Activated T-cell treated with anti-CD3 and anti-CD28 coated beads for 1 hour (primary cell): ENCODE measurements at places on chromosomes 5 and 9.

GRCh38 chr9:133506653-133507038, 18.1 kb downstream of the MYMK start:
- DNase-seq = no peak

DNA sequence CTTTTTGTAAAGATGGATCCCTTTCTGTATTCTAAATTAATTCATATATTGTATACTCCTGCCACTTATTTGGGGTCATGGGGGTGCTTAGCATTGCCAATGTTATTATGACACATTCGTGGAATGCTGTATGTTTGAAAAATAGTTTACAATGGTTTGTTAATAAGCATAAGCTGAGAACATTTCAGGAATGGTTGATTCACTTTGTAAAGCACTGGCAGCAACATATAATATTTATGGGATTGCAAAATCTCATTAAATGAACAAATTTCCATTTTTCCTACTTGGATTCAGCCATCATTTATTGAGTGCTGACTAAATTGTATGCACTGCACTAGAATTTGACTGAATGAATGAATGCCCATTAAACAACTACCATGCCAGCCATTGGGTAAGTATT, 215.2 kb upstream of the KLF4 start:
- no peak for DNase-seq

- DNase-seq = no peak
Observed at GRCh38 chr9:99375481-99375880, 153.4 kb downstream of the SEC61B start.

- DNase-seq = no peak
Observed at GRCh38 chr9:130333041-130333711, 67.6 kb downstream of the HMCN2 start.

GRCh38 chr9:69180670-69181069, 6.6 kb downstream of the TJP2 start:
- no peak for DNase-seq

DNA sequence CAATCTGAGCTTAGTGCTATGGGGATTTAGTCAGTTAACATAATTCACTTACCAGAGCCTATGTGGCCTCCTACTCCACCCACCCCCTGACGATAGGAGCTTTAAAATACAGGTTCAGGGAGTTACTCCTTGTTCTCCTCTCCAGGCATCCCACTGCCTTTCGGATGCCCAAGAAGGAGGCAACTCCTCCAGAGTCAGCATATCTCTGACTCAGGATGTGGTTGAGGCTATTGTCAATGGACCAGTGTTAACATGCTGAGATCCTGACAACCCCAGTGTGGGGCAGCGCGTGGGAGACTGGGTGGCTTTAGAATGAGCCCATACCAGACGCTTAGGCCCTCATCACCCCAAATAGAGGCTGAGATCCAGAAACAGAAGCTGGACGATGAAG, 27.4 kb downstream of the BICD2 start:
- DNase-seq = no peak

- DNase-seq = no peak
Observed at GRCh38 chr5:120818128-120818527, 354.0 kb downstream of the PRR16 start.

GRCh38 chr9:113129884-113130283, 20.9 kb upstream of the SLC31A2 start:
- no peak for DNase-seq

DNA sequence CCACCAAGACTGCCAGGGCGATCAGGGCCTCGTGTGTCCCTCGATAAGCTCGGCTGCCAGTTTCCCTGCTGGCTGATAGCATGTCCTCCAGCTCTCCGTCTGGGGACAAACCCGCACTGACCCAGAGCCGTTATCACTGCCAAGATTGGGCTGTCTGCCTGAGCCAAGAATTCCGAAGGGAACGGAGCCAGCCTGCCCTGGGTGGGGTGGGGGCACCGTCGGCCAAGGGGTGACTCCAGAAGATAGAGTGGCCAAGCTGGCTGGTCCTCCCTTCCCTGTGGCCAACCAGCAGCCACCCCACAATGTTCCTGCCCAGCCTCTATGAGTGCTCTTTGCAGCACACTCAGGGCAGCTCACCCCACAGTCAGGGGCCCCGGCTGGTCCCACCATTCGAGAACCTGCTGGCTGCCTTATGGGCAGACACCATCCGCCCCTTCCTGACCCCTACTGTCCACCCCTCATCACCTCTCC, 29.4 kb downstream of the HRH2 start:
- no peak for DNase-seq

DNA sequence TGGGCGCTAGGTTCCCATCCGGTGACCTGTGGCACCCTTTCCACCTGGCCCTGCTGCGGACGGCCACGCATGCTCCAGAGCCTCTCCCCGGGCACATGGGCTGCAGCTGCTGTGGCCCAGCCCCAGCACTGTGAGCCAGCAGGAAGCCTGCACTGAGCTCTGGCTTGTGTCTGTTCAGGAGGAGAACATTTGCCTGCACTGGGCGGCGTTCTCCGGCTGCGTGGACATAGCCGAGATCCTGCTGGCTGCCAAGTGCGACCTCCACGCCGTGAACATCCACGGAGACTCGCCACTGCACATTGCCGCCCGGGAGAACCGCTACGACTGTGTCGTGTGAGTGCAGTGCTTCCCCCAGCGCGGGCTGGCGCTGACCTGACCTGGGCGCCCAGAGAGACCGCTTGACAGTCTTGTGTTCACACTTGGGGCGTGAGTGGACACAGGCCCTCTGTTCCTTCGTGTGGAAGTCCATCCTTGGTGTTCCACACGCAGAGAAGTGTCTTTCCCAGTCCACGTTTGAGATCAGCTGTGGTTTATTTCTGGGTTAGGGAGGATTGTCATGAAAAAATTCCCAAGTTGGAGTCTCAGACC, 66.2 kb upstream of the CACNA1B start:
- no peak for DNase-seq

DNA sequence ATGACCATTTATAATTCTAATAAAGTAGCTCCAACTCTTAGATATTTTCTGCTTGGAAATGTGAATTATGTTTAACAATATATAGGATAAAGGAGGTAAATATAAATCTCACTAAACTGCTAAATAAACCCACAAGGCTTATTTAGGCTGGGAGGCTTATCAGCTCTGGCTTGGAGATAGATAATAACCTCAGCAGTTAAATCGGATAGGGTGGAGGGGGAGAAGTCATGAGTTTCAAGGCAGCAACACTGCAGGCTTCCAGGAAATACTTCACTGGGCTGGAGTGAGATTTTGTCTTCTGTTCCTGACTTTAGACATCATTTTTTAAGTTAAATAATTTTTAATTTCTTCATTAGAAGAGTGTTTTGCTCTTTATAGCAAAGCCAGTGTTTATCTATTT, 80.0 kb upstream of the ITGA2 start:
- no peak for DNase-seq

- DNase-seq = no peak
Observed at GRCh38 chr5:1729641-1730486, 69.8 kb downstream of the MRPL36 start.

DNA sequence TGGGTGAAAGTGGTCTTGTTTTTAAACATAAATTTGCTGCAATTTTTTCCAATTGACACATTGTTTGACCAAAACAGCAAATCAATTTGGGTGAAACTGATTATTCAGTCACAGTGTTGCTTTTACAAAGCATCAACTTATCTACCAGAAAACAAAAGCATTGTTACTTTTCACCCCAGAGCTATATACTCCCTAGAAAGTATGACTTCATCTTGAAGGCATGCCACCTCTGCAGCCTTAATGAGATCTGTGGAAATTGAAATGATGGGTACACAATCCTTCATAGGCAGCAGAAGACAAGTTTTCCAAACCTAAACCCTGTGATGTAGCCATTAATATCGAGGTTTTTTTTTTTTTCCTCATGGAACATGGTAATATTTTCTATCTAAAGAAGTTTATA, 615.9 kb downstream of the CHSY3 start:
- DNase-seq = no peak

DNA sequence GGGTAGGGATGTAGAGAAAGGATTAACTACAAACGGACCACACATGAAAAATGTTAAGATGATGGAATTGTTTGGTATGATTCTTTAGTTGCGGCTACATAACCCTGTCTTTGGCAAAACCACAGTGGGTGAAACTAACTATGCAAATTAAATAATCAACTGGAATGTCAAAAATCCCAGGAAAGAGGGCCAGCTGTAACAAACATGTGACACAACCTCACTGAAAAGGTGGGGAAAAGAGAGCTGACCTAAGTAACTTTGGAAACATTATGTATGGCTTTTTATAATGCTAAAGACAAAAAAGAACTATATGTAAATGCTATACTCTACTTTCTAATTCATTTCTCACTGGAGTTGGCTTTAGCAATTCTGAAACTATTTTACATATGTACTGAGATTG, 252.0 kb downstream of the MRPS30 start:
- DNase-seq = no peak

GRCh38 chr5:4614088-4614487, 526.0 kb upstream of the ADAMTS16 start:
- no peak for DNase-seq

GRCh38 chr5:430214-430925, 12.6 kb upstream of the EXOC3 start:
- no peak for DNase-seq

- DNase-seq = no peak
Observed at GRCh38 chr9:26457151-26457550, 435.5 kb downstream of the CAAP1 start.

GRCh38 chr5:122182491-122182921, 53.2 kb downstream of the ZNF474 start:
- DNase-seq = no peak

GRCh38 chr9:88996046-88996920, 5.0 kb downstream of the S1PR3 start:
- no peak for DNase-seq

DNA sequence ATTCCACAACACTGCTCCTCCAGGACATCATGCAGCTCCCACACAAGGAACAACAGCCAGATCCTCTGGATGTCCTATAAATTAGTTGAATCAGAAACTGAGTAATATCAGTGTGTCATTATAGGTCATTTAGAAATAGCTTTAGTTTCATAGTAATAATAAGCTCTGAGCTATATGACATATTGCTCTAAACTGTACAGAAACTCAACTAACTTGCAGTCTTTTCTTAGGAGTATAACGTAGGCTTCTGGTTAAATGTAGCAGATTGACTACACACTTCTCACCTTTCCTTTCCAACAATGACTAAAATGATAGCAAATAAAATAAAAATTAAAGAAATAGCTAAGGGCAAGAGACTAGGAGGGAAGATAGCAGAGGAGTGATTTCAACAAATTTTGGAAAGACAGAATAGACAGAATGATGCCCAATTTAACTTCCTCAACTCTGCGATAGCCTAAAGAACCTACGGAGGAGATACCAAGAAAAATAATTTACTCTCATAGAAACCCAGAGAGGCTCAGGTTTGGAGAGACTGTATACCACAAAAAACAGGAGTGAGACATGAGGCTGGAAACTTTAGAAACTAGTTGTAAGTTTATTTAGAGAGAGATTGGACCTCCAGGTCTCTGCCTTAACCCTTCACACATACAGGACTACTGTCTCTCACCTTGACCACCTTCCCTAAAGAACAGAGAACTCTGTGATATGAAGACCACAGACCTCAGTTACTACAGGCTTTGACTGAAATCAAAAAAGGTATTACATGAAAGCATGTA, 193.7 kb downstream of the TSSK1B start:
- no peak for DNase-seq

GRCh38 chr5:9118852-9119251, 427.0 kb downstream of the SEMA5A start:
- DNase-seq = no peak

DNA sequence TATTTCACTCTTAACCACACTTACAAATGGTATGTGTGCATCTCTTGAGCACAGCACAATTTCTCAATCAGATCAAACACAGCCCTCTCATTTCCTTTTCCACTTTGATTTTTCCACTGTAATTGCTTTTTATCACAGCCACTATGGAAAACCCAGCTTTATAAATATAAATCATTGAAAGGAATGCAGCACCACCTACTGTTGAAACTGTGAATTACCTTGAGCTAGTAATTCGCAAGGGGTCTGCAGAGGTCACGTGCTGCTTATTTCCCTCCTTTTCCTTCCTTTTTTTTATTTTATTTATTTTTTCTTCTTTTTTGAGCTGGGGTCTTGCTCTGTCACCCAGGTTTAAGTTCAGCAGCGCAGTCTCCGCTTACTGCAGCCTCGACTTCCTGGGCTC, 76.9 kb downstream of the CDH6 start:
- no peak for DNase-seq

DNA sequence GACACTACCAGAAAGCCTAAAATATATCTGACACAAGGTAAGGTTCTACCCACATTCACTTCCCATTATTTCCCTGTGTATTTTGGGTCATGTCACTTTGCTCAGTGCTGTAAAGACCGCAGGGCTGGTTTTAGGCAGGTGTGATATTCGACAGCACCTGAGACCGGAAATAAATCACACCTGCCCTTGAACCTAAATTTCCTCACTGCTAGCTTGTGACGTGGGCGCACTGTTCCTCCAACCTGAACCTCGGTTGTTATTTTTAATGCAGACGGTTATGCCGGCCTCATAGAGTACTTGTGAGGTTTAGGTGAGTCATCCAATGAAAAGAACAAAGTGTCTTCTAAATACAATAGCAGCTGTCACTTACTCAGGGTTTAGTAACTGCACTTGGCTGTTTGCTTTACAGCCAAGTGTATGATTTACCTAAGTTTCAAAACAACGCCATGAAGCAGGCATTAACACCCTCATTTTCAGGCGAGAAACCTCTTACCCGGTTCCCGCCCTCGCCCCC, 20.7 kb upstream of the ZNF782 start:
- no peak for DNase-seq

DNA sequence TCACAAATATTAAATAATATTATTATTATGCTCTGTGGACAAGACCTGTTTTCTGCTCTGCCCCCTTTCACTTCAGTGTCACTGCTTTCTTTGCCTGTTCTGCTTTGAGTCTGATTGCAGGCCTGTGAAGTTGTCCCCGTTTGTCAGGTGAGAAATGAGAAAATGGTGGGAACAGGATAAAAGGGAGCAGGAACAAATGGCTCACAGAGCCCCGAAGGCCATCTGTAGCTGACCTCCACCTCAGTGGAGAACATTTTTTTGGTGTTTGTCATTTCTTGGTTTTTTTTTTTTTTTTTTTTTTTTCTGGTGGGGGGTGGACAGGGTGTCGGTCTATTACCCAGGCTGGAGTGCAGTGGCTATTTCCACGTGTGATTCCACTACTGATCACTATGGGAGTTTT, 13.2 kb upstream of the S100Z start:
- no peak for DNase-seq

GRCh38 chr5:177428574-177429217, 2.2 kb downstream of the GRK6 start:
- no peak for DNase-seq

GRCh38 chr5:165457859-165458481, 1952.6 kb downstream of the MAT2B start:
- DNase-seq = no peak

DNA sequence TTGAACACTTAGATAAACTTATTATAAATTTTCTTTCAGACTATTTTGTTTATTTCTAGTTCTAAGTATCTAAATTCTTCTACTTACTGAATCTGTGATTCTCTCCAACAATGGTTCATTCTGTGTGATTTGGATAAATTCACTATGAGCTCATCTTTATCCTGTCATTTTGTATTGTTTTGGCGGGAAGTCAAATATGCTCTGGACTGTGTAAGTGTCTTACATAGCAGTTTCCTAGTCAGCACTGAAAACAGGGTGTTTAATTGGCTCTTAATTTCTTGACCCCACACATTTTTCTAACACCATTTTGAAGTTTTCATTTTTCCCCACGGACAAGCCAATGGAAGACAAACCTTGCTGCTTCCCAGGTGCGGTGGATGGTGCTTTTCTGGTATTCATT, 207.0 kb upstream of the ACO1 start:
- no peak for DNase-seq

- DNase-seq = no peak
Observed at GRCh38 chr5:148794275-148794674, 32.1 kb upstream of the ADRB2 start.
